DMS79 treated with DMSO at 0.1 percent for 48 hours (cell line): ENCODE measurements at places on chromosomes 1 and 21.

- no peak for DNase-seq
These were observed 10.1 kb downstream of the CFAP45 start for GRCh38 chr1:159889821-159890252.

- peak; percentile 38 for DNase-seq
These were observed 120.3 kb downstream of the ATG4C start for GRCh38 chr1:62903982-62904855.

DNA sequence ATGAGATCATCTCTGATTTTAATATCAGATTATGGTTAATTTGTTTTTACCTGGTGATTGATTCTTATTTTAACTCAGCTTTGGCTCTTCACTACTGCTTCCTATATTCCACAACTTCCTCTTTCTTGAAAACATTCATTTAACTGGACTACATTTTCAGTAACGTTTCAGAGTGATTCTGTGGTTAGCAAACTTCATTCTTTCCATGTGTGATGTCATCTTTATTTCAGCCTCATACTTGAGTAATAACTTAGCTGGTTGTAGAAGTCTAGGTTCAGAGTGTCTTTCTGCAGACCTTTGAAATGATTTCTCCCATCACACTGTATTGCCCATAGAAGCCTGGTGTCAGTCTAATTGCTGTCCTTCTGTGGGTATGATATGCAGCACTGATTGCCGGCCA, 36.0 kb upstream of the SLC35F3 start:
- no peak for DNase-seq

DNA sequence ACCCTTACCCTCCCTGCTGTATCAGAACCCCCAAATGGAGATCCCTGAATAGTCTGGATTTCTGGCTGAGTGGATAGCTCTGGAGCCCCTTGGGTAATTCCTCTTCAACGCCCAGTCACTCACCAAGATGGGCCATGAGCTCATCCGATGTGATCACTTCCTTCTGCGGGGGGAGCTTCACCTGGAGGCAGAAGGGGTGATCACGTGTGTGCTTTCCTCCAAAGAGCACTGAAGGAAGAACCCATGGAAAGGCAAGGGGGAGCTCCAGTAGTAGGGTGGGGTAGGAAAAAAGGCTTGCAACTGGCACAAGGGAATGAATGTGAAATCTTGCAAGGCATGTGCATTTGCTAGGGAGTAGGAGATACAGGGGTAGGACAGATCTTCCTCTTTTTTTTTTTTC, 5.1 kb downstream of the MINDY1 start:
- no peak for DNase-seq

GRCh38 chr1:38114241-38115026, 67.8 kb upstream of the POU3F1 start:
- DNase-seq, result no peak

- no peak for DNase-seq
These were observed 945 bp downstream of the SRSF4 start for GRCh38 chr1:29180497-29181412.

- DNase-seq, result peak; percentile 16
These were observed 30.0 kb upstream of the ACP6 start for GRCh38 chr1:147700042-147701006.
